NCI-H2081 (cell line): ENCODE measurements at places on chromosomes 6 and 20.

DNA sequence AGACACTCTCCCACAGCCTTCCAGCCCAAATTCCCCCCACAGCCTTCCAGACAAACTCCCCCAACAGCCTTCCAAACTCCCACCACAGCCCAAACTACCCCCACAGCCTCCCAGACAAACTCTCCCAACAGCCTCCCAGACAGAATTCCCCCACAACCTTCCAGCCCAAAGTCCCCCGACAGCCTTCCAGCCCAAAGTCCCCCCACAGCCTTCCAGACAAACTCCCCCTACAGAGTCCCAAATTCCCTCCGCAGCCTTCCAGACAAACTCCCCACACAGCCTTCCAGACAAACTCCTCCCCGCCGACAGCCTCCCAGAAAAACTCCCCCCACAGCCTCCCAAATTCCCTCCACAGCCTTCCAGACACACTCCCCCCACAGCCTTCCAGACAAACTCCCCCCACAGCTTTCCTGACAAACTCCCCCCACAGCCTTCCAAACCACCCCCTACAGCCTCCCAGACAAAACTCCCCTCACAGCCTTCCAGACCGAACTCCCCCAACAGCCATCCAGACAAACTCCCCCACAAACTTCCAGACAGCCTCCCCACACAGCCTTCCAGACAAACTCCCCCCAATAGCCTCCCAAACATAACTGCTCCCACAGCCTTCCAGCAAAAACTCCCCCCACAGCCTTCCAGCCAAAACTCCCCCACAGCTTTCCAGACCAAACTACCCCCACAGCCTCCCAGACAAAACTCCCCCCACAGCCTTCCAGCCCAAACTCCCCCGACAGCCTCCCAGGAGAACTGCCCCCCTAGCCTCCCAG lies 38.0 kb upstream of the SYNDIG1 start:
- DNase-seq: no peak

GRCh38 chr6:29465279-29465678 lies 8.3 kb downstream of the OR2H1 start:
- no peak for DNase-seq

DNA sequence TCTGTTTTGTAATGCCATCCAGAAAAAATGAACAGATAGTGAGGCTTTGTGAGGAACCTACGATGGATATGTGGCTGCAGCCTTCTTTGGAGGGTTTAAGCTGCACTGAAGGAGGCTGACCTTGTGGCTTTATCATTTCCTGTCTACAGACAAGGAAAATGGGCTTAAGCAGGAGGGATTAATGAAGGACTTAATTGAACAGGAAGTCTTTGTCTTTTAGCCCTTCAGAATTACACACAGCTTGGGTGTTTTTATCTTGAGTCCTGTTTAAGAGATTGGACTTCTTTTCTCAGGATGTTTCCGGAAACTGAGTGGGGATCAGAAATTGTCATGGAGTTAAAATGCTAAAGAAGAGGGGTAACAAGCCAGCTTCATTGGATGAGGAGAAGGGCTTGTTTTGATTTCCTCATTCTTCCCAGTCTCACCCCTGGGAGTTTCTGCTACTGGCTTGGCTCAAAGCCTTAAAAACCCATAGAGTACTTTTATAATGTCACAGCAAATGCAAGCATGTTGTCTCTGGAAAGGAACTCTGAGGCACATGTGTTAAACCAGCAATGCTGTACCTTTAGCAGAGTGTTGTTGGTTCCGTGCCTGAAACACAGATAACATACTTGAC lies 193.6 kb downstream of the JARID2 start:
- no peak for DNase-seq

DNA sequence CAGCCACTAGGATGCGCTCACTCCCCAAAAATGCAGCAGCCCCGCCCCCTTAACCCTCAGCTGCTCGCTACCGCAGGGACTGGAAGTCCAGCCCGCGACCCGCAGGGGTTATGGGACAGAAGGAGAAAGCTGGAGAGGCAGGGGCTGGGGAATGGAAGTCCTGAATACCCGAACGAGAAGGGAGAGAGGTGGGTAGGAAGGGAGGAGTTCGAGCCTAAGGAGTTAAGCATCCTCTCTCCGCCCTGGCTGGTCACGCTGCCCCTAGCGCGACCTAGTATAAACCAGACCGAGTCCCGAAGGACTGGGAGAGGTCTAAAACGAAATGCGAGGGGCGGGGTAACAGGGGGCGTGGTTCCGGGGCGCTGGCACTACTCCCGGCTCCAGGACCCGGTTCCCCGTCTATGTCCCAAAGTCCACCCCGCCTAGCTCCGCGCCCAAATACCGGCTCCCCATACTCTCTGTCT lies 448 bp upstream of the DDAH2 start:
- peak; percentile 67 for DNase-seq

- no peak for DNase-seq
These were observed 56.9 kb downstream of the PDE10A start for GRCh38 chr6:165605901-165606739.

DNA sequence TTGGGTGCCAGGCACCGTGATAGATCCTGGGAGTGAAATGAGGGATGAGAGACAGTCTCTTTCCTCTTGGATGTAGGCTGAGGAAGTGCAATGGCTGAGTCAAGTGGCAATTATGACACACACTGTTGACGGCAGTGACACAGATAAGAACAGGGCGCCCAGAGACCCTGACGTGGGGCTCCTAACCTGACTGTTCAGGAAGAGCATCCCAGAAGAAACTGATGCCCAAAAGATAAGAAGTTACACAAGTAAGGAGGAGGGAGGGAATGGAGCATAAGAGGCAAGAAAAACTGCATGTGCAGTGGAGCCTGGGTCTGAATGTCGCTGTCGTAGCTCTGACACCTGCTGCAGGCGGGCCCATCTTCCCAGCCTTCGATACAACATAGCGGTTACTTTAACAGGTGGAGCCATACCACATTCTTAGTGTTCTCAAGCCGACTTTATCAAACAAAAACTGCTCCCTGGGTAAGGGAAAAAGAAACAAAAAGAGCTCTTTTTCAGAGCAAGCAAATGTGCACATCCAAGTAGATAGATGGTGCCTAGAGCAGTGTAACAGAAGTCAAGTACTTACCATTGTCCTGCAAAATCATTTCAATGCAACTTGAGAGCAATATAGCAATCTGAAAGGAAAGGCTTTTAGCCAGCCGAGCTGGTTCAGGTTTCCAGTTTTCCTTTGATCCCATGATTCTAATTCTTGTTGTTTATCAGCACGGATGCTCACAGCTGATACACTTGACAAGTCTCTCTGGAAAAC lies 463.9 kb upstream of the JARID2 start:
- no peak for DNase-seq

GRCh38 chr20:48738399-48739304 lies 89.1 kb downstream of the PREX1 start:
- no peak for DNase-seq

DNA sequence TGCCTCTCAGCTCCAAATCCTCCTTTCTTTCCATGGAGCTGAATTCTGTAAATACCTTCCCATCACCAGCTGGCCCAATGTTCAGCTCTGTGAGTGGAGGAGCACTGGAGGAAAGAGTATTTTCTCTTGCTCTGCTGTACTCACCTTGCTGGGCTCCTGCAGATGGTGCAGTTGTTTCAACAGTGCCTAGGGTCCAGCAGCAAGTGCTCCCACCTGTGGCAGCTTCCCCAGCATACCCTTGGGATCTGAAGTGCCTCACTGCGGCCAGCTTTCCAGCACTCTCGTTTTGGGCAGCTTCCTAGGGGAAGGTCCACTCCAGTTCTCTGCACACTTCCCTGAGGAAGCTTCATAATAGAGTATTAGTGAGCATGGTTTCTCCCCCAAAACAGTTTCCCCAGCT lies 170.9 kb downstream of the ARHGAP18 start:
- no peak for DNase-seq

DNA sequence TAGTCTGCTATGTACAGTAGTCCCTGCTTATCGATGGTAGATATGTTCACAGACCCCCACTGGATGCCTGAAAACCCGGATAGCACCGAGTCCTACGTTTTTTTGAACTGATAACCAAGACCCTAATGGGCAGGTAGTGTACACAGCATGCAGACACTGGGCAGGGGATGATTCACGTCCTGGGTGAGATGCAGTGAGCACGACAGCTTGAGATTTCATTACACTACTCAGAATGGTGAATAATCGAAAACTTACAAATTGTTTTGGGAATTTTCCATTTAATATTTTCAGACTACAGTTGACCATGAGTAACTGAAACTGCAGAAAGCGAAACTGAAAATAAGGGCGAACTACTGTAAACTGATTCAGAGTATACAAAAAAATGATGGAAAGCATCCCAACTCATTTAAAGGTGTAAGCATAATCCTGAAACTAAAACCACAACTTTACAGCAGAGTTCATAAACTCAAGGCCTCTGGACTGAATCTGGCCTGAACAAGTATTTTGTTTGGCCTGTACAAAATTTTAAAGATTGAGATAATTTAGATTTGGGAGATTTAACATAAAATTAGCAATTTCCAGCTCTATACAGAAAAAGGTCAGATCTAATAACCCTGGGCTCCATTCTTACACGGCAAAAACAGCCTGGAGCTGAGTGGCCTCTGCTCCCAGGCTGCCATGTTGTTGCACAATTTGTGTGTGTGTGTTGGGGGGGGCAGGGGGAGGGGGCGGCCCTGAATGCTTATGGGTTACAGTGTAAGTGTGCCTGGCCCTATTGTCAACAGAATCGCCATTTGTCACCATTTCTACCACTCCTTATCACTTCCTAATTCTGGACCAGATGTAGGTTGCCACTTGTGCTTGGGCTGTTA lies 34.9 kb downstream of the RNF24 start:
- no peak for DNase-seq

- no peak for DNase-seq
These were observed 773 bp upstream of the EPB41L2 start for GRCh38 chr6:131063764-131064272.

DNA sequence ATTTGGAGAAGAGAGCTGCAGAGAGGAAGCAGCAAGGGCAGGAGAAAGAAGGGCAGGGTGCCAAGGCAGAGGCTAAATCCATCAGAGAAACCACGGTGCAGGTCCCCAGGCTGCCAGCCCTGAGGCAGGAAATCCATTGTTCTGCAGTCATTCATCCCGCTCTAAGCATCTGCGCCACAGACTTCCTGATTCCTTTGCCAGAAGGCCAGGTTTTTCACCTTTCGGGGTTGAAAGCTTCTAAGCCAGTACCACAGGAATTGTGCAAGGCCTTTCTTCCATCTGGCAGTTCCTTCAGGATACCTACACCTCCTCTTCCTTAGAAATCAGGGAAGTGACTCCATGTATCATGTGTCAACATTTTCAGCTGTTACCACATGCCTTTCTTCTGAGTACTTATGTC lies 45.6 kb downstream of the ADGRF5 start:
- DNase-seq: peak; percentile 85

- DNase-seq: no peak
These were observed 3.5 kb upstream of the DDR1 start for GRCh38 chr6:30880698-30881252.

DNA sequence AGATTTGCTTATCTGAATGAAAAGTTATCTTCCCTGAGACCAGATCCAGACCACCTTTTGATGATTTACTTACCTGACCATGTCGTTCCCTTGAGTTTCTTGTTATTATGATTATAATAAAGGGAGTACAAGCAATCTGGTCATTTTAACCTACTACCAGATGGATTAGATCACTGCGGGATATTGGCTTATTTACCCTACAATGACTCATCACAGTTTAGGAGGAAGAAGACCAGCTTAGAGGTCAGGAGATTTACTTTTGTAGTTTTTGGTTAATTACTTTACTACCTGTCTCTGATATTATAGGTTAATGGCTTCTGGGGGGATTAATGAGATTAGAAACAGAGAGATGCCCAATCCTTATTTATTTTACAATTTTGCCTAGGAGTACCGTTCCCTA lies 10.7 kb downstream of the PKIB start:
- DNase-seq: peak; percentile 63

DNA sequence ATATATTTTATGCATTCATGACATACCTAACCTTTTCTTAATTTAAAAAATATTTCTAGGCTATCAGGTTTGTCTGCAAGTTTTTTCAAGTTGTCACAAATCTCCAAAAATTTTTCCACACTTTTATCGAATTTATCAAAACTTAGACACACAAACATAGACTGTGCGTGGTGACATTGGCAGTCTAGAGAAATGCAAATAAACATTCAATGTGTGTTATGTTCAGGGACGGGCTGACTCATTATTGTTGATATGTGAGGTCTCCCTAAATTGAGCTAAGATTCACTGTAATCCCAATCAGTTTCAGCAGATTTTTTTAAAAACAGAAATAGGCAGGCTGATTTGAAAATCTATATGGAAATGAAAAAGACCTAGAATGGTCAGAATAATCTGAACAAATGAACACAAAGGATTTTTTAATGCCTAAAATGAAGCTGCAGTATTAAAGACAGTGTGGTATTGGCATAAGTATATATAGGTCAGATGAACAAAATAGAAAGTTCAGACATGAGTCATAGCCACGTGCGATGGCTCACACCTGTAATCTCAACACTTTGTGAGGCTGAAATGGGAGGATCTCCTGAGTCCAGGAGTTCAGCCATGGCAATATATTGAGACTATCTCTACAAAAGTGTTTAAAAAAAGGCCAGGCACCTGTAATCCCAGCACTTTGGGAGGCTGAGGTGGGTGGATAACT lies 19.2 kb downstream of the BLTP3A start:
- no peak for DNase-seq

- DNase-seq: no peak
These were observed 9.3 kb upstream of the ZNF335 start for GRCh38 chr20:45981261-45981660.

- DNase-seq: no peak
These were observed 50.0 kb downstream of the SRC start for GRCh38 chr20:37395921-37396415.
